Brain microvascular endothelial cell (primary cell): ENCODE measurements at places on chromosomes 3 and 15.

DNA sequence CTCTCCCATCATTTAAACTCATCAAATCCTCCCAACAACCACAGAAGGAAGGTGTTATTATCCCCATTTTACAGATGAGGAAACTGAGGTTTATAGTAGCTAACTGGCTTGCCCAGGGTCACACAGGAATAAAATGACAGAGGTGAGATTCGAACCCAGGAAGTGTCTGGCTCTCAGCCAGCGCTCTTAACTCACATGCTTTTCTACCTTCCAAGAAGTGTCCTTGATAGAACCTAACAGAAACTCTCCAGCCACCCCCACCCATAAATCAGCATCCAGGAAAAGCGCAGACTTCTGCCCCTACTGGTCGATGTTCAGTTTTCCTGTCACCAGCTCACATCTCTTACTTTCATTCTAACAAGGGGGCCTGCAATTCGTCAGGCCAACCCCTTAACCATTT is 51.7 kb downstream of the SPATA12 start:
- DNase-seq, result no peak

DNA sequence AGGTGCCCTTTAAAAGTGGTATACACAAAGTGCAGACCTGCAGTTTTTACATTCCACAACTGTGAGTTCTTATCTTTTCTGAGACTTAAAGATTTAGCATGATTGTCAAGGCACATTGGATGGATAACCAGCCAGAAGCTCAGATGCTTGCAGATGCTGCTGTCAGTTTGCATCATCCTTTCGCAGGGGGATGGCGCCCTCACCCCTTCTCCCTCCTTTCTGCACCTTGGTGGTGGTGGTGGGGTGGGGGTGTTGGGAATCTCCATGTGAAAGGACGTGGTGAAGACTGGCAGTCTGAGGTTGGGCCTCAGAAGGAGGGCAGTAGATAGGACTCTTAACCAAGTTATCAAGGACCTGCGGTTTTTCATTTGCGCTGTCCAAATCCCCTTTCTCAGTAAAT is 309.6 kb upstream of the SEMA6D start:
- DNase-seq, result no peak

GRCh38 chr3:77142578-77142977 is 102.7 kb downstream of the ROBO2 start:
- DNase-seq, result no peak

- no peak for DNase-seq
These were observed 12.0 kb upstream of the XXYLT1 start for GRCh38 chr3:195282961-195283360.

DNA sequence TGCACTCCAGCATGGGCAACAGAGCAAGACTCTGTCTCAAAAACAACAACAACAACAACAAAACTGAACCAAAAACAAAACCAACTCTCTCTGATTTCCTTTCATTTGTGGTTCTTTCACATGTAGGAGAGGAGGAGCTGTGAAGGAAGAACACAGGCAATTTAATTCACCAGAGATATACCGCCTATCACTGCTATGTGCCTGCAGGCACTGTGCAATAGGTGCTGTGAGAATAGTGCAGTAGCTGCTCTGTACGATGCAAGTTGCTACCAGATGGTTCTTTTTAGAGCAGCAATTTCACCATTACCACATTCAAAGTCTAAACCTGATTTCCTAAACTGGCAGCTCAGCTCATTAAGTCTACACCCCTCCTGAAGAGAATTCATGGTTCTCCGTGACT is 11.3 kb upstream of the PROK2 start:
- no peak for DNase-seq

GRCh38 chr3:71849681-71850080 is 64.7 kb upstream of the PROK2 start:
- DNase-seq, result no peak

DNA sequence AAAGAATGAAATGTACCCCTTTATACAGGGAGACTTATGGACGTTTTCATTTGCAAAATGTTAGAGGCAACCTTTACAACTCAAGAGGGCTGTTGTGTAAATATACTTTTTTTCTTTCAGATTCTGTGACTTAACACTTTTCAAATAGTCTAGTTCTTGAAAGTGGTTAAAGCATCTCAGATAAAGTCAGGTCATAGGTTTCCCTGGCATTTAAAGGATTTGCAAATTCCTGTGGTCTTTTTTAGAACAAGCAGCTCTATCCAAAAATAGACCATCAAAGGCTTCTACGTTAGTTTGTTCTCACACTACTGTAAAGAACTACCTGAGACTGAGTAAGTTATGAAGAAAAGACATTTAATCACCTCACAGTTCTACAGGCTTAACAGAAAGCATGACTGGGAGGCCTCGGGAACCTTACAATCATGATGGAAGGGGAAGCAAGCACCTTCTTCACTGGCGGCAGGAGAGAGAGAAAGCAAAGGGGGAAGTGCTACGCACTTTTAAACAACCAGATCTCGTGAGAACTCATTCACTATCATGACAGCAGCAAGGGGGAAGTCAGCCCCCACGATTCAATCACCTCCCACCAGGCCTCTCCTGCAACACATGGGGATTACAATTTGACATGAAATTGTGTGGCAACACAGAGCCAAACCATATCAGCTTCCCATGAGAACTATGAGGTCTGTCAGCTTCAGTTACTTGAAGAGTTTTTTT is 23.3 kb upstream of the GABRR3 start:
- no peak for DNase-seq

- no peak for DNase-seq
These were observed 805 bp upstream of the TRPM7 start for GRCh38 chr15:50687302-50687902.

GRCh38 chr15:57288926-57289580 is 87.3 kb upstream of the CGNL1 start:
- no peak for DNase-seq

DNA sequence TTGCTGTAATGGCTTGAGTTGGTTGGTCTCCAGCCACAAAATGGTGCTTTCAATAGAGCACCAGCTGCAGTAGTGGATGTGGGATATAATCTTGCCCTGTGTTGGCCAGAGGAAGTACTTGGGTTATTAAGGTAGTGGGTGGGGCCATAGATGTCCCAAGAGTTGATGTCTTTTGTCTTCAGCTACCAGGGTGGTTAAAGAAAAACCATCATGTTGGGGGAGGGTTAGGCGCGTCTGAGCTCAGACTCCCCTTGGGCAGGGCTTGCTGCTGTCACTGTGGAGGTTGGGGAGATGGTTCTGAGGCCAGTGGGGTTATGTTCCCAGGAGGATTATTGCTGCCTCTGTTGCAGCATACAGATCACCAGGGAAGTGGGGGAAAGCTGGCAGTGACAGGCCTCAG is 46.9 kb upstream of the GADL1 start:
- DNase-seq, result no peak

GRCh38 chr3:184656458-184656828 is 55.4 kb downstream of the MAGEF1 start:
- no peak for DNase-seq

DNA sequence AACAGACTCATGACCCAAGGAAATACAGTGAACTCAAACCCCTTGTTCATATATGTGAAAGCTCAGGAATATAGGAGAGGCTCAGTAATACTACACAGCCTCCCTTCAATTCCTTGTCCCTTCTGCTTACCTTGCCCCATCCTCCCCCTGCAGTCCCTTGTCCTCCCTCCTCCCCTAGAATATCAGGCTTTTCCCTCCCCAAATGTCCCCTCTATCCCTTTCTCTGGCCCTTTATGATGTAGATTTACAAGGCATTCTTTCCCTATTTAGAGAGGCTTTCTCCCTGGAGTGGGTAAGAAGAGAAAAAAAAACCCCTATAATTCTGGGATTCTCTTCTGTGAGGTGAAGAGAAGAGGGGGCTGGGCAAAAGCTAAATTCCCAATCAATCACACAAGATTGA is 64.9 kb upstream of the KBTBD8 start:
- DNase-seq, result no peak

- DNase-seq, result no peak
These were observed 28.2 kb downstream of the ARIH1 start for GRCh38 chr15:72502220-72502809.

GRCh38 chr3:120985242-120985641 is 77.2 kb downstream of the STXBP5L start:
- no peak for DNase-seq

GRCh38 chr3:159760046-159760445 is 228.6 kb upstream of the IL12A start:
- DNase-seq, result no peak

- DNase-seq, result no peak
These were observed 3.1 kb upstream of the SQOR start for GRCh38 chr15:45631776-45632175.

GRCh38 chr3:61978460-61979419 is 394.6 kb downstream of the FEZF2 start:
- DNase-seq, result no peak

- DNase-seq, result peak; percentile 38
These were observed 97.8 kb upstream of the AKAP13 start for GRCh38 chr15:85282504-85283115.

DNA sequence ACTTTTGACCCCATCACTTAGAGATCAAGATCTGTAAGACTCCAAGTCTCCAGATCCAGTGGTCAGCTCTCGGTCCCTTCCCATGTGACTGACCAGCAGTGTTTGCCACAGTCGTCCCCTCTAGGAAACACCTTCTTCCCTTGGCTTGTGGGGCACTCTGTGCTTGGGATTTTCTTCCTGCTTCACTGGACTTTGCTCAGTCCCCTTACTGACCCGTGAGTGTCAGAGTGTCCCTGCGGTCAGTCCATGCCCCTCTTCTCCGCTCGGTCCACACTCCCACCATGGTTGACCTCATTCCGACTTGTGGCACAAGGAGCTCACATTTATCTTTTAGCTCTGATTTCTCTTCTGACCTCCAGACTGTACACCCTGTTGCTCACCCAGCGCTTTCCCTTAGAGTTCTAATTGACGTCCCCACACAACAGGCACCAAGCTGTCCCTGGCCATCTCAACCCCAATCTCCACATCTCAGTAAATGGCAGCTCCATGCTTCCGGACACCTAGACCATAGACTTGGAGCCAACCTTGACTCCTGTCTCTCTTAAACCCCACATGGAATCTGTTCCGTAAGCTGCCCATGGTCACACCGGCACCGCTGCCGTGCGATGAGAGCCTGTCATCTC is 67.9 kb downstream of the APBA2 start:
- no peak for DNase-seq

- no peak for DNase-seq
These were observed 20.5 kb downstream of the EXOG start for GRCh38 chr3:38516669-38517068.

GRCh38 chr3:181264486-181264885 is 274.9 kb upstream of the DNAJC19 start:
- no peak for DNase-seq

DNA sequence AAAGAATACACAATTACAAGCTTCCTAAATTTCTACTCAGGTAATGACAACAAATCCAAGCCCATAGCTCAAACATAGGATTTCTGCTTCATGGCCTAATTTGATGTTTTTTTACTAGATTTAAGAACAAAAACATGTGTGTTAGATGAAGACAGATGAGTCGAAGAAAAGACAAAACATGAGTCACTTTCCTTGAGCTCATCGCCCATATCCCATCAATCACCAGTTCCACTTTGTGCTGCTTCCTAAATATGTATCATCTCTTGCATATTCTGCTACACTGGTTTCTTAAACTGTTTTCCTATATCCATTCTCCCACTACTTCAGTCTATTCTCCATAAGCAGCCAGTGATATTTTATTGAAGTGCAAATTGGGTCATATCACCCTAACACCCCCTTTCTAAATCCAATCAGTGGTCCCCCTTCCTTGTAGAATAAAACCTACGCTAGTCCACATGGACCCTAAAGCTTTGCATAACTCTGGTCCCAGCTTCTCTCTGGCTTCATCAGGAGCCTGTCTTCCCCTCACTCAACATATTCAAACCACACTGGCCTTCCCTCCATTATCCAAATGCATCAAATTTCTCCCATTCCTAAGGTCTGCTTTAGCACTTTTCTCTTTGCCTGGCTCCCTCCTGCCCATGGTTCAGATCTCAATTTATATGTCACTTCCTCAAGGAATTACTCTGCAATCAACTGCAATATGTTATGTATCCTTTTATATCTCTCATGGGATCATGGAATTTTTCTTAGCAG is 1033.9 kb downstream of the FHIT start:
- DNase-seq, result no peak

DNA sequence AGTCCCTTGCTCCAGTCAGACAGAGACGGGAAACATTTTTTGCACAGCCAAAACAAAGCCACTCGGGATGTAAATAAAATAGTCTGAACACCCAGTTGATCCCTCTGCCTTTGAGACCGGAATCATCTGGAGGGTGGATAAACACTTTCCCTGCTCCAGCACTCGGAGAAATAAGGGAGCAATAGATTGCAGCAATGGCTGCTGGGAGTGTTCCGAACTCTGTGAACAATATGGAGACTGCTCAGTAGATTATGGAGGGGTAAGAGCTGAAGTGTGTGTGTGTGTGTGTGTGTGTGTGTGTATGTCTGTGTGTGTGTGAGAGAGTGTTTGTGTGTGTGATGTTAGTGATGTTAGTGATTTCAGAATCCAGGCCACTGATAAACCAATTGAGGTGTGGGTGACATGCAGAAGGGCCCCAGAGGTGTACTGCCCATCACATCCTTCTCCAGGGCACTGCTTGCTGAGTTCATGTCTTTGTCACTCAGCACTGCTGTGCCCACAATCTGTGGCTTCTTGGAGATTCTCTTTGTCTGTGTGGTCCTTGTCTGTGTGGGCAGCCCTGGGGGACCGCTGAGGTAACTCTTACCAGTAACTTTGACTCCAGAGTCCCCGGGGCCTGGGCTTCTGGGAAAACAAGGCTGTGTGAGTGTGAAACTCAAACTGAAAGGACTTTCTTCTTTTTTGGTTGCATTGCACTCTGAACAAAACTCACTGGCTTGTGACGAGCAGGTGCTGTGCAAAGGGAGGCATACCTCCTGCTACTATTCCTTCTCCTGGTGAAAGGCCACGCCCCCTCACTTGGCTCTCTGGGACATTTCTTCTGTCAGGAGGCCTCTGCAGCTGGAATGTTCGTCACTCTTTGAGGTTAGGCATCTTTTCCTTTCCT is 23.0 kb downstream of the CRYGS start:
- DNase-seq, result no peak

DNA sequence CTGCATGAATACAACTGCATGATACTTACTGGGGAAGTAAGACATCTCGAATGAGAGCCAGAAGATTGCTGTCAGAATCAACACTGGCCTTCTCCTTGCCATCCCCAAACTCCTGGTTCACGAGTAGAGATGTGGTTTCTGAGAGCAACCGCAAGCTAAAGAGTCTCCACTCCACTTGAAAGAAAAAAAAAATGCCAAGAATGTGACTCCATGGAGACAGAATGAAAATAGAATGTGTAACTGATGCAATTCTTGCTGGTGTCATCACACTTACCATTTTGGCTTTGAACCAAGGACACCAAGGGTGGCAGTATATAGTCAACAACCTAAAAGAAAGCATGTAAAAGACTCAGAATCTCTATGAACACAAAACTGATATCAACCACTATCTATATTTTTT is 280.4 kb downstream of the ULK4 start:
- DNase-seq, result peak; percentile 92

GRCh38 chr15:42820811-42821210 is 83.9 kb upstream of the CDAN1 start:
- DNase-seq, result no peak

DNA sequence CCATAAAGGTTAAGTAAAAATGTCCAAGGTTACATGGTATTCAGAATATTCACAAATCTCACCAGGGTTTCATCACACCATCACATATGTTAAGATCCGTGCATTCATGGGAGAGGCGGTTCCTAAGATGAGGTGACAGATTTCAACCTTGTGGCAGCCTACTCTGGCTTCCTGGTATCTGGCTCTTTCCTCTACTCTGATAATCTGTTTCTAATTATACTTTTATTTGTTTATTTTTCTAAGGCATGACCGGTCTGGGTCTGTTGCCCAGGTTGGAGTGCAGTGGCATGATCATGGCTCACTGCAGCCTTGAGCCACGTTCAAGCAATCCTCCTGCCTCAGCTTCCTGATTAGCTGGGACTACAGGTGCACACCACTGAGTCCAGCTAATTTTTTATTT is 34.4 kb downstream of the RAF1 start:
- DNase-seq, result no peak
